ENCODE measurements at places on chromosomes 3 and 15.

GRCh38 chr3:59809016-59809415, 759.2 kb upstream of the CFAP20DC start:
- DNase-seq = no peak

DNA sequence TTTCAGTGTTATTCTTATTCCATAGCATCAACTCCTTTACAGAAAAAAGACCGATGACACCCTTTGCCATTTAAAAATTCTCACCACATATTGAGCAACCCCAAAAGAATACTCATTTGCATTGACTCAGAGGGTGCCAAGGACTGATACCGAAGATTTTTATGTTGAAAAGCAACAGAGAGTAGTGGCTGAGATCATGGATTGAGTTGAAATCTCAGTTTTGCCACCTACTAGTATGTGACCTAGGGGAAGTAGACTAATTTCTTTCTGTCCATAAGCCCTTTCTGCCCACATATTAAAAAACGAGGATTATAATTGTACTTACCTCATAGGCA, 313.9 kb upstream of the SATB1 start:
- DNase-seq = no peak

DNA sequence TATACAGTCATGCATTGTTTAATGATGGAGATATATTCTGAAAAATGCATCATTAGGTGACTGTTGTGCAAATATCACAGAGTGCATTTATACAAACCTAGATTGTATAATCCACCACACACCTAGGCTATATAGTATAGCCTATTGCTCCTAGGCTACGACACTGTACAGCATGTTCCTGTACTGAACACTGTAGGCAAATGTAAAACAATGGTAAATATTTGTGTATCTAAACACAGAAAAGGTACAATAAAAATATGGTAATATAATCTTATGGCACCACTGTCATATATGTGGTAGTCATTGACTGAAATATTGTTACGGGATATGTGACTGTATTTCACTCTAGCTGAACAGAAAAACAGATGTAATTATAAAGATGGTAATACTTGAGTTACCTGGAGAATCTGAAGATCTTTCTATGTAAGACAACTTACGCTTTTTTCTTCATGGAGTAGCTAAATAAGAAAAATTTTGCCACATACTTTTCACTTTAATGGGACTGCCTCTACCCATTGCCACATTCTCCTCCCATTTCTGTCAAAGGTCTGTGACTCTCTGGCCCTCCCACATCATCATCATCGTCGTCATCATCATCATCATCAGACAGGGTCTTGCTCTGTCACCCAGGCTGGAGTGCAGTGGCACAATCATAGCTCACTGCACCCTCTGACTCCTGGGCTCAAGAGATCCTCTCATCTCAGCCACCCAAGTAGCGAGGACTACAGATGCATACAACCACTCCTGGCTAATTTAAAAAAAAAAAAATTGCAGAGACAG, 7.2 kb downstream of the PCOLCE2 start:
- no peak for DNase-seq

DNA sequence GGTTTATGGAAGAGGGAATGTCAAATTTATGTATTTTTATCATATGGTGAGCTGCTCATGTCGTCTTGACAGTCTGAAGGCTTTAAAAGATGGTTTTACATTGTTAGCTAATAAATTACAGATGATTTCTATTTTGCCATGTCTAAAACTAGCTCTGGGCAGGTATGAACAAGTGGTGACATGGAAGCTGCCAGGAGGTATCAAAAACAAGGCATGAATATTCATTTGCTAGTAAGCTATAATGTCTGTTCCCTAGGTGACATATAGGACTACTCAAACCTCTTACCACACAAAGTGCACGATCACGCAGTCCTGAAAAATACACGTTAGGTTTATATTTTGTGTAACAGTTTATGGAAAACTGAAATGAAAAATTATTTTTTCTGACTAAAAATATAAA, 34.8 kb downstream of the ST3GAL6 start:
- DNase-seq = no peak

DNA sequence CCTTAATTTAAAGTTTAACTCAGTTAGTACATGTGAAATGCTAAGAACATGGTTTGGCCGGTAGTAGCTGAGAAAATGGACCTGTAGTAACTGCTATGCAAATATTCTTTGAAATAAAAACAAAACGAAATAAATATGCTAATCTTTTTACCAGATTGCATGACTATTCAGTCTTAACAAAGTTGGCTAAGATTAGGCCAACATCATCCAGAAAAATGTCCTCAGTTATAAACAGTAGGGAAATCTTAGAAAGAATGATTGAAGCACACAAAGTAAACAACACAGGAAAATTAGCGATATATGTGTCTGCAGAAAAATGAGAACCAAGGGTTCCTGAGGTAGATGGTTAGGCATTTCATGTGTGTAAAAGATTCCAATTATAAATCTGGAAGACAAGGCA, 832.1 kb downstream of the TUSC7 start:
- DNase-seq = no peak

GRCh38 chr15:80173022-80173759, 20.4 kb downstream of the FAH start:
- DNase-seq = no peak

Data from NCI-H1417 treated with DMSO at 0.1 percent for 48 hours (cell line).